Epithelial cell of proximal tubule (primary cell): ENCODE measurements at places on chromosomes 7 and 10. TPM values are rescaled to one million over a fixed set of nuclear protein-coding genes. Genes with fewer than 3 reads are reported as not detected.

Gene PGAM2
- not detected in 2 replicates for total RNA-seq

- DNase-seq, result no peak
Observed at GRCh38 chr10:88744002-88744401, 15.8 kb upstream of the LIPN start.

DNA sequence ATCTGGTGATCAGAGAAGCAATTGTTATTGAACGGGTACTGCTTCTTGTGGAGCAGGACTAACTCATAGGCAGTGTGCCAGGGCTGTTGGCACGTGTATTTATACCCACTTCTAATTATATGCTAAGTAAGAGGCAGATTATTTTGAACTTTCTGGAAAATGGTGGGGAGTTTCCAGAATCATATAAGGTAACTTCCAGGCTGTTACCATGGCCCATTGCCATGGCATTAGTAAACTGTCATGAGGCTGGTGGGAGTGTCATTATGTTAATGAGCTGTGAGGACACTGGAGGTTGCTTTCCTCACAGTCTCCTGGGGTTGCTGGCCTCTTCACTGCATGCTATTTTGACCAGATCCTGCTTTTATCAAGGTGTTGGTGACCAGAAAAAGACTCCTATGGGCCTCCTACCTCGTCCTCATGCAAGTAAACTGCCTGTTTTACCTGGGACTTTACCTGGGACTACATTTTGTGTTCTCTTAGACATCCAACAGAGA, 122.6 kb downstream of the KCND2 start:
- DNase-seq, result no peak

DNA sequence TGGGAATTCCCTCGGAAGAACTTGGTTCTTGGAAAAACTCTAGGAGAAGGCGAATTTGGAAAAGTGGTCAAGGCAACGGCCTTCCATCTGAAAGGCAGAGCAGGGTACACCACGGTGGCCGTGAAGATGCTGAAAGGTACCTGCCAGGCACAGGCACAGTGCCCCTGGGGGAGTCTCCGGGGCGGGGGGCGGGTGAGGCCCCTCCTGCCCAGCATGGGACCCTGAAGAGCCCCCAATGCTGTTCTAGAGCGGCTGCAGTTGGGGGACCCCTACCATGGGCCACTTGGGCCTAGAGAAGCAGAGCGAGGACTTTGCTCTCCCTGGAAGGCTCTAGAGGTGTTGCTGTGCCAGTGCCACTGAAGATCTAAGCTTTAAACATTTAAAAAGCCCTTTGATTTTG, 21.6 kb upstream of the CSGALNACT2 start:
- DNase-seq, result no peak

GRCh38 chr10:121594623-121595350, 3.5 kb downstream of the FGFR2 start:
- DNase-seq, result no peak

DNA sequence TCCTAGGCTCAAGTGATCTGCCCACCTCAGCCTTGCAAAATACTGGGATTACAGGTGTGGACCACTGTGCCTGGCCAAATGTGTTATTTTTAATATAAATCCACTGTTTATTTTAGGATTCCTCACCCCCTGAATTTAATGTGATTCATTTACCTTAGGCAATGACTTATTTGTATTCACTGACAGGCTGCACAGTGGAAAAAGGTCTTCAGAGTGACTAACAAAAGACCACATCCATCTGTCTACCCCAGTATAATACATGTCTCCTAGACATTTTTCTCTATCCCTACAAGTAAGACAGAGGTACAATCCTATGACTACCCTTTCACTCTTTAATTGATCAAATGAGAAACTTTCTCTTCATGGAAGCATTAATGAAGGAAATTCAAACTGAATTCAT, 230.2 kb downstream of the AHR start:
- no peak for DNase-seq

DNA sequence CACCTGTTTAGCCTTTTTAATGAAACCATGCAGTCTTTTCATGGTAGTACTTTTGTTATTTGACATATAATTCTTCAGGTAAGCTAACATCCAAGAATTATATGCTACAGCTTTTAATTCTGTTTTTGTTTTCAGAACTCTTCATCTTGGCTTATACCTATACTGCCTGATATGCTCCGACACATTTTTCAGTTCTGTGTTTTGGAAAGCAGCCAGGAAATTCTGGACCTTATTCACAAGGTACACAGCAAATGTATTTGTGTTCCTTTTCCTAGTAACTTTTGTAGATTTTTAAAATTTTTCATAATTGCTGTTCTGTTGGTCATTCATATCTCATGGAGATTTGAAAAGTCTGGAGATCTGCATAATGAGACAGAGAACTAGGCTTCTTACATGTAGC, 56.7 kb downstream of the BTAF1 start:
- DNase-seq, result no peak

GRCh38 chr10:59177836-59178235, 1.4 kb downstream of the PHYHIPL start:
- DNase-seq, result no peak

DNA sequence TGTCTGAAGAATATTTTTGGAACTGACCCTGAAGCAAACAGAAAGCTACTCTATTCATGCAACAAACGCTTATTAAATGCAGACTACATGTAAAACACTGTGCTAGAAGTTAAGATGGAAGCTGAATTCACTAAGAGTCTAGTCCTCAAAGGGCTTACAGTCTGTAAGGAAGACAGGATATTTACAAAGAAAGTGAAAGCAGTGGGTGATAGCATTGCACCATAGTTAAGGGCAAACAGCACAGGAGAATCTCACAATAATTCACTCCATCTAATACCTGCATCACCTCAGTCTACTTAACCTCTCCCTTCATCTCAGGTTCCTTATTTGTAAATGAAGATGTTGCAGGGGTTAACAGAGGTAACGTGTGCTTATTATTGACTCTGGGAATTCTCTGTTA, 360.0 kb upstream of the AOAH start:
- no peak for DNase-seq

GRCh38 chr7:150430465-150431085, 19.9 kb upstream of the GIMAP8 start:
- DNase-seq, result no peak
